HAP-1 (cell line): ENCODE measurements at places on chromosomes 7 and 10.

DNA sequence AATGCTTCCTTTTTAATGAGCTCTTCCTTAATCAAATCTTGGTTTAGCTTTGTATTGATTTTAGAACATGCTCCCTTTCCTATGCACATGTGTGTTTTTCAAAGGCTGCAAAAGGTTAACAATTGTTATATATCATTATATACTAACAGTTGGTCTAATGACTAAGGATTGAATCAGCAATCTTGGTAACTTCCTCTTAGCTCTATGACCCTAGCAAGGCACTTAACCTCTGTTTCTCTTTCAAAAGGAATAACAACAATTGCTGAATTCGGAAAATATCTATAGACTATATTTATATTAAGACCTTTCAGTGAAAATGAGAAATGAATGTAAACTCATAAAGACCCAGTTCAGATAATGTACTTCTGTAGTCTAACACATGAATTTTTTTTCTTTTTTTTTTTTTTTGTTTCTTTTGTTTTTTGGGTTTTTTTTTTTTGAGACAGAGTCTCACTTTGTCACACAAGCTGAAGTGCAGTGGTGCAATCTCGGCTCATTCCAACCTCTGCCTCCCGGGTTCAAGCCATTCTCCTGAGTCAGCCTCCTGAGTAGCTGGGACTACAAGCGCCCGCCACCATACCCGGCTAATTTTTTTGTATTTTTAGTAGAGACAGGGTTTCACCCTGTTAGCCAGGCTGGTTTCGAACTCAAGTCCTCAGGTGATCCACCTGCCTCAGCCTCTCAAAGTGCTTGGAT lies 48.8 kb downstream of the HOXA1 start:
- no peak for DNase-seq

GRCh38 chr10:63094405-63094804 lies 38.7 kb upstream of the NRBF2 start:
- DNase-seq = no peak

GRCh38 chr10:23408330-23408976 lies 30.4 kb upstream of the OTUD1 start:
- no peak for DNase-seq

DNA sequence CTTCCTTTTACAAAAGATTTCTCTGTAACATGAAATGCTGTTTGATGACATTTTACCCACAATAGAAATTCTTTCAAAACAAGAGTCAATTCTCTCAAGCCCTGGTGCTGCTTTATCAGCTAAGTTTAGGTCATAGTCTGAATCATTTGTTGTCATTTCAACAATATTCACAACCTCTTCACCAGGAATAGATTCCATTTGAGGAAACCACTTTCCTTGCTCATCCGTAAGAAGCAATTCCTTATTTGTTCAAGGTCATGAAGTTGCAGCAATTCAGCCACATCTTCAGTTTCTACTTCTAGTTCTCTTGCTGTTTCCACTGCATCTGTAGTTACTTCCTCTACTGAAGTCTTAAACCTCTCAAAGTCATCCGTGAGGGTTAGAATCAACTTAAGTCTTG lies 315.3 kb downstream of the TYW1 start:
- no peak for DNase-seq

- DNase-seq = no peak
These were observed 22.4 kb downstream of the DNAJC1 start for GRCh38 chr10:21981118-21981517.

GRCh38 chr7:74029089-74029785 lies 1.3 kb downstream of the ELN start:
- no peak for DNase-seq

DNA sequence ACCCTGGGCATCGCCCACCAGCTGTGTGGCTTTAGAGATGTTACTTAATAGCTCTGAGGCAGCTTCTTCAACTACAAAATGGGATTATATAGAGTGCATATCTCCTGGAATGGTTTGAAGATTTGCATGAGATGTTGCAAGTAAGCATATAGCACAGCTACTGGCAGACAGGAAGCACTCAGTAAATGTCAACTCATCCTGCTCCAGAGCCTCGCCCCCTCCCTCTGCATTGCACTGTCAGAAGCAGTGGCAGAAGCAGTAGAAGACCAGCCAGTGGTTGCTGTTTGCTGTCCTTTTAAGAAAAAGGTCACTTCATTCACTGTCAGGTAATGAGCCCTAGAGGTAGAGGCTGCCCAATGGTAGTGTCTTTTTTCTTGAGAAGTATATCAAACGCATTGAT lies 180.0 kb upstream of the GHITM start:
- DNase-seq = no peak

GRCh38 chr7:71140264-71140663 lies 8.3 kb downstream of the GALNT17 start:
- no peak for DNase-seq

- DNase-seq = no peak
These were observed 38.9 kb downstream of the CCNY start for GRCh38 chr10:35375091-35375765.

GRCh38 chr10:133373174-133374090 lies at the start of gene ECHS1:
Gene ECHS1, minus strand, starts transcription at chr10:133373354. Its CDS starts 21 bp downstream, at chr10:133373333.
- DNase-seq = peak; percentile 88

- no peak for DNase-seq
These were observed 286.2 kb downstream of the TCERG1L start for GRCh38 chr10:131025333-131025732.

DNA sequence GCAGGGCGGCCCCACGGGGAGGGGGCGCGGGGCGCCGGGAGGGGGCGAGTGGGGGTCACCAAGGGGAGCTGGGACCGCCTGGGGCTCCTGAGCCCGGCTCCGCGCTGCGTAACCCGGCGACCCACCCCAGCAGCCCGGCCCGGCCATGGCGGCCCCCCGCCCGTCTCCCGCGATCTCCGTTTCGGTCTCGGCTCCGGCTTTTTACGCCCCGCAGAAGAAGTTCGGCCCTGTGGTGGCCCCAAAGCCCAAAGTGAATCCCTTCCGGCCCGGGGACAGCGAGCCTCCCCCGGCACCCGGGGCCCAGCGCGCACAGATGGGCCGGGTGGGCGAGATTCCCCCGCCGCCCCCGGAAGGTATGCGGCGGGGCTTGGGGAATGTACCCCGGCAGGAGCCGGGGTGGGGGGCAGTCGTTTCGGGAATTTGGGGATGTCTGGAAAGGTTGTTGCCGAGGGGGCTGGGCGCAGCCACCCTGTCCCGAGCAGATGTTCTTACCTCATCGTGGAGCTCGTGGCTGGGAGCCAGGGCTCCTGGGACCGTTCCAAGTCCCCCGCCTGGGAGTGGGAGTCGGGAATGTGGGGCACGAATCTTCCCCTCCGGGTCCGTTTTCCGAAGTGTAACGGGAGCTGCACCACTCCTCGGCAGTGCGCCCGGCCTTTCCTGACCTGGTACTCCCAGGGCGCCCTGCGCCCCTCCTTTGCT lies 431 bp downstream of the ZYX start:
- DNase-seq = peak; percentile 62

DNA sequence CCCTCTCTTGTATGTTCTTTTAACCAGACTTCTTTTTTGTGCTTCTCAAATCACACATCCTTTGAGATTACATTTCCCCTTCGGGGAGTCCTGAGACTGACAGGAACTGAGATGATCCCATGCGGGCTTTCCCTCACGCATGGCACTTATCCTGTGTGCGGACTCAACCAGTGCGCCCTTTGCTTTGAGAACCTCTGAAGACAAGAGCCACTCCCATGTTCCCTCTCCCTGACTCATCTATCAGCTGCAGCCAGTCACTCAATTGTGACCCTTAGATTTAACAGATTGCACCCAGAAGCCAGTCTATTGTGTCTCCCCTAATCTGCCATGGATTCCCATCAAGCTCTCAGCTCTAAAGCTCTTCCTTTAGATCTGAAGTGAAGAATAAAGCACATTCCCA lies 353.9 kb upstream of the MEOX2 start:
- DNase-seq = no peak

GRCh38 chr7:71804256-71804655 lies 607.9 kb downstream of the CALN1 start:
- DNase-seq = no peak

DNA sequence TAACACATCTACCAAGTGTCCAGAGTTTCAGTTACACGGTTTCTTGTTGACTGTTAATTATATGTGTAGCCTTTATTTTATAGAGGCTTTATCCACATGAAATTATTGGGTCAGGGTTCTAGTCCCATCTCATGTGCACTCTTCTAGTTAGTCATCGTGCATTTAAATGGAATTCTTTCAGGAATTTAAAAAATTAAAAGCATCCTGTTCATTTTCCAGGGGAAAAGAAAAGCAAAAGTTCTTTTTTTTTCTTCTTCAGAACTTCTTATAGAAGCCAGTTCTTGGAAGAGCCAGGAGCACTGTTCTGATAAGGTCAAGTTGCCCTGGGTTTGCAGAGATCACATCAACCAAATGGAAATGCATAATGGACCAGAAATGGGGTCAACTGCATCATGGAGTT lies 324.7 kb downstream of the INHBA start:
- DNase-seq = no peak

DNA sequence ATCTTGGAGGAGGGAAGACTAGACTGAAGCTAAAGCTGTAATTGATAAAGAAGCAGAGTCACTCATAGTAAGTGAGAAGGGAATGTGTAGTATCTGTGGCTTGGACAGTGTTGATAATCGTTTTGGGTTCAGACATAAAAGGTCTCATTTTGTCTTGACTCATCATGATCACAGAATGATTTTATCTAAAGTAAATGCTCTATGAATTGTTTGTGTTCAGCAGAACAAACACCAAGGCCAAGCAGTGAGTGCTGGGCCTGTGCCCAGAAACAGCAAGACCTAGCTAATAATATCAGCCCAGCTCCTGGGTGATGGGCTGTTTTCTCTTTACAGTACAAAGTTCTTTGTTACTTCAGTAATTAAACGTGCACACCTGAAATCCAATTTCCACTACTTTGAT lies 26.7 kb upstream of the CD36 start:
- DNase-seq = no peak
